ENCODE measurements at places on chromosomes 7 and 10. TPM values are rescaled to one million over a fixed set of nuclear protein-coding genes. Genes with fewer than 3 reads are reported as not detected.

The PHYHIPL gene
- 0.29 TPM for total RNA-seq

The TMEM130 gene
- total RNA-seq, result 0.50 TPM

The FLNC gene
- total RNA-seq, result 4.0 TPM

The POU6F2 gene
- not detected for total RNA-seq

The LIPF gene
- not detected for total RNA-seq

The SNCG gene
- total RNA-seq, result 12.7 TPM

The PTN gene
- total RNA-seq, result not detected

The PTF1A gene
- total RNA-seq, result not detected

The PSMC2 gene
- 171 TPM for total RNA-seq

The RARRES2 gene
- total RNA-seq, result not detected

Data from A549 treated with CpdA at 1 μM for 4 hours (cell line).